ENCODE measurements at places on chromosomes 11 and 22. TPM values are rescaled to one million over a fixed set of nuclear protein-coding genes. Genes with fewer than 3 reads are reported as not detected.

DNA sequence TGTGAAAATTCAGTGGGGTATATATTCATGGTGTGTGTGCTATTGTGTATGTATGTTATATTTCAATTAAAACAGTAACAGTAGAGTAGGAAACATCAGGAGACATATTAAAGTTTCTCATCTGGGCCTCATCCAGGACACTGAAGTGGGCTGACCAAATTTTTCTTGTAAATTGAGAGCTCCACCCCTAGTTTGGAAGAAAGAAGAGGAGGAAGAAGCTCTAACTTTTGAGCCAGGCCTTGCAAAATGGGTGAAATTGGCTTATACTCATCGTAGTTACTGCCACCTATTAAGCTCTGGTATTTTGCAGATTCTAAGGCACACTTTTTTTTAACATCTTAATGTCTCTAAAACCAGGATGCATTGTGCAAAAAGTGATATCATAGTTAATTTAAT lies 33.7 kb downstream of the TSPAN18 start:
- no peak for DNase-seq

- DNase-seq = no peak
Observed at GRCh38 chr22:27104449-27104848, 447.1 kb downstream of the MIAT start.

UPK3A gene
- 6.4 TPM for total RNA-seq

UCP3 gene
- total RNA-seq = 580 TPM

TOB2 gene
- total RNA-seq = 80.9 TPM

All from gastrocnemius medialis (tissue), 4 donors.